ENCODE measurements at places on chromosomes 7 and 10.

GRCh38 chr10:115045499-115045898 lies 47.7 kb upstream of the ATRNL1 start:
- DNase-seq, result no peak

DNA sequence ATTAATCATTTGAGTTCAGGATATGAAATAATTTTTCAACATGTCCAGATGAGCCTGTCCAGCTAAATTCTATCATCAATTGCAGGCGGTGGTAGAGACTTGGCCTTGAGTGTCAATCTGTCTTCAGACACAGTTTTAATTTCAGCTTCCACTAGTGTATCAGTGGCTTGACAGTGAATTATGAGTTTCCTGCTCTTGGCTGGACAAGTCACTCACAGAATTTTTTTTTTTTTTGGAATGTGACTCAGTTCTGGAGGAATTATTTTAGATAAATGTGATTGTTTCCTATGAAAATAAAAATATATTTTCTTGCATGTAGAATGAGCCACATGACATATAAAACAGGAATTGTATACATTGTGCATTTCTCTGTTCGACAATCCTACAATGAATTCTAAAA lies 319.9 kb upstream of the AKR1E2 start:
- no peak for DNase-seq

GRCh38 chr7:28191751-28192150 lies 11.2 kb upstream of the JAZF1 start:
- DNase-seq, result no peak

DNA sequence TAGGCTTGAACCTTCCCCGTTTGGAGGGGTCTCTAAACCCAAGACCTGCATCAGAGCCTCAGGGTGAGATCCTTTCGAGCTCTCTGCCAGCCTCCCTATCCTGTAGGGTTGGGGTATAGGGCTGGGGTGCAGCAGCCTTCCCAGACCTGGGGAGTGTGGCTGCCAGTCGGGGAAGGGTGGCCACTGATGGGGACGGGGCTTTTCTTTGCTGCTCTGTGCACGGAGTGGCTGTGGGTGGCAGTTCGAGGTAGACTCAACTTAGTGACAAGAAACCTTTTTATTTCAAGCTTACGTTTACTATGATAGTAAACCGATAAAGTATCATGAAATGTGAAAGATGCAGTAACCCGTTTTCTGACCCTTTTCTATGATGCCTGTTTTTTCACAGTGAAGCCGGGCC lies 13.0 kb downstream of the ZNF316 start:
- DNase-seq, result no peak

DNA sequence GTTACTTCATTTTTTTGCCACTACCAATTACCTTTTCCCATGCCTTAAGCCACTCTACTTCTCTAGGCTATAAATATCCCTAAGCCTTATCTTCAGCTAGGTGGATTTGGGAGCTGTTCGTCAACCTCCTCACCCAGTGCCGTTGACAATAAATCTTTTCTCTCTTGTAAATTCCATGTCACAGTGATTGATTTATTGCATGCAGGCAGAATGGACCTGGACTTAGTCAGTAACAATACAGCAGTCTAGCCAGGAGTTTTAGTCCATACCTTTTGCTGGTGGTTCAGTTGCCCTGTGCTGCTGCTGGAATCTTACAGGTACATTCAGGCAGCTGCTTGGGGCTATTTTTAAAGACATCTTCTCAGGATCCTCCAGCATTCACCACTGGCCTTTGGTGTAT lies 350.5 kb upstream of the NRG3 start:
- no peak for DNase-seq

- DNase-seq, result no peak
Measured at GRCh38 chr7:69211739-69212138, 386.5 kb upstream of the AUTS2 start.

- no peak for DNase-seq
Measured at GRCh38 chr7:104135760-104136558, 71.9 kb downstream of the ORC5 start.

Data from stimulated activated CD8-positive, alpha-beta memory T cell treated with anti-CD3 and anti-CD28 coated beads, Interleukin-15, amount 100 ng/mL, for 24 hours (primary cell).